Stimulated activated CD4-positive, alpha-beta T cell treated with anti-CD3 and anti-CD28 coated beads, Interleukin-15, amount 100 ng/mL, for 1 hour (primary cell): ENCODE measurements at places on chromosomes 2 and 18.

DNA sequence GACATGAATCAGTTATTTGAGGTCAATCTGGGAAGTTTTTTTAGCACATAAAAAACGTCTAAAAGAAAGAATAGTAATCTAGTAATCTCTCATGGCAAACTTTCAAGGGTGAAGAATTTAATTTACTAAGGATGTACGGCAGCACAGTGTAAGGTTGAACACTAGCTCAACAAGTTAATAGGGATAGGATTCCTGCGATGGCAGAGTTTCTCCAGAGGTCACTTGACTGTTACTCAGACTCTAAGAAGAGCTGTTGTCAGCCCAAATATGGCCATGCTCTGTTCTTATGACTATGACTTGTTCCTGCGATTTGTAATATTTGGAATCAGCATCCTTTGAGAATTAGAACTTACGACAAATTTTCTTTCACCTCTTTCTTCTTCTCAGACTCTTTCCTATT lies 553.3 kb upstream of the TNP1 start:
- DNase-seq: no peak

- no peak for DNase-seq
Measured at GRCh38 chr2:144376926-144377325, 143.0 kb downstream of the ZEB2 start.

DNA sequence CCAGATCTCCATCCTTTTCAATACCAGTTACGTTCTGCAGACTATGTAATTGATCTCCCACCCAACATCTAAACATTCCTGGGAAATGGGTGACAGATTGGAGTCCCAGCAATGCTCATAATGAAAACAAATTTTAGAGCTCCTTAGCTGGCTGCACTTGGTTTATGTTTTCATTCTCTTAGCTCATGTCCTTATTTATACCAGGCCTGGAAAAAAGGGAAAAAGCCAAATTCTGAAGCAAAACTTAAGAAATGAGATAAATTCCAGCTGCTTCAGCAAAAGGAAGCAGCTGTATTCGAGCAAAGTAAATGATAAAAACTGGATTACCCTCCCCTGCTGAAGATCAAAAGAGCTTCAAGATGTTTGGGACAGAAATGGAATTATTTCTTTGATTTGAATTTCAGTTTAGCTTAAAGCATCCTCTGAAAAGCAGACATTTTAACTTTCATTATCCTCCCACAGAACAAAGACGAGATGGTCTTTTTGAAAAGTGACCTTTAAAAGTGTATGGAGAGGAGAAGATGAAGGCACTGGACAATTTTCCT lies 196.5 kb upstream of the THUMPD2 start:
- DNase-seq: no peak

DNA sequence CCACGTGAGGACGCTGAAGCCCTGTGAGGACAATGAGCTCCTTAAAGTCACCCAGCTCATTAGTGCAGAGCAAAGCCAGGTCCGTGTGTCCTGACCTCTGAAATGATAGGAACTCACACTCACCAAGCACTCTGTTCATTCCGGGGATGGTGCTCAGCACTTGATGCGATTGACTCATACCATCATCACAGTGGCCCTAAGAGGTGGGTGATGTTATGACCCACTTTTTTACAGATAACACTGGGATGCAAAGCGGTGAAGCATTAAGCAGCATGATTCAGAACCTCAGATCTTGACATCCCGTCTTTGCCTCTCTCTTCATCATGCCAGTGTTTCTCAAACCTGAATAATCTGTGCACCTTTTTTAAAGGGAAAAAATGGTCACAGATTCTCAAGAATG lies 234.8 kb downstream of the ALPK2 start:
- no peak for DNase-seq

- no peak for DNase-seq
Measured at GRCh38 chr18:40016405-40016804, 1938.6 kb upstream of the PIK3C3 start.

DNA sequence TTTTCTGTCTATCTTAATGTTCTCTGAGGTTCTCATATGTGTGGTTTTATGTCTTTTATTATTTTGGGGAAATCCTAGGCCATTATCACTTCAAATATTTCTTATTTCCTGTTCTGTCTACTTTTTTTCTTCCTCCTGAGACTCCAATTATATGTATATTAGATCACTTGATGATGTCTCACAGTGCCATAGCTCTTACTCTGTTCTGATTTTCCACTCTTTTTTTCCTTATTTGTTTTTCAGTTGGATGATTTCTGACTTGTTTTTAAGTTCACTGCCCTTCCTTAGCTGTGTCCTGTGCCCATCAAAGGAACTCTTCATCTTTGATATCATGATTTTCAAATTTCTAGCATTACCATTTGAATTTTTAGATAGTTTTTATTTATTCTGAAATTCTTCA lies 24.1 kb downstream of the FAM228B start:
- DNase-seq: no peak

DNA sequence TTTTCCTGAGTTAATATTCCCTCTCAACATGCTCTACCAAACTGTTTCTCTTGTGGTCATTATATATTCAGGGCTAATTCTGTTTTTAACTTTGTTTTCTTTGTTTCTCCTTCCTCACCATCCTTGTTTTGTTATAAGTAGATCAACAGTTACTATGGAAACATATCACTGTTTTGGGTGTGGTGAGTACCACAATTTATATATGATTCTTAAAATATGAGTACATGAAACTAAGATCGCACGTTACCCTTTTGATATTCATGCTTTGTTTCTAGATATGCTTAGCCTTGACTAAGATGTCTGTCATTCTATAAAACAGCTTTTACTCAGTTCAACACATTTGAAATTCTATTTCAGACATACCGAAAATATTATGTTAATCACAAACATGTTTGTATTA lies 232.3 kb upstream of the ITGA4 start:
- no peak for DNase-seq

DNA sequence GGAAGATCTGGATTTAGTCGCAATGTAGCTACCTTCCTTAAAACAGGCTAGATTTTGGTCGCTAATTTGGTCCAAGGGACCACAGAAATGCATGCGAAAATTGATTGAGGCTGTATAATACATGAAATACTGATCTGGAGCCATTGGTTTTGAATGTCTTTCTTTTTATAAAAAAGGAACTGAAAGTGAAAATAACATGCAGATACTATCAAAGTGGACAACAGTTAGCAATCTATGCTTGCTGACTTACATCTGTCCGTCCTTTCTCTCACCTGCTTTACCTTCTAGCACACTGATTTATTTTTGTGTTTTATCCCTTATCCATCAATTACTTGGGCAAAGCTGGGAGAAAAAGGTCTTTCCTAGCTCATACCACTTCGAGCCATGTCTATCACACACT lies 1459.8 kb upstream of the ACVR2A start:
- DNase-seq: no peak

GRCh38 chr2:231988179-231988866 lies 26.8 kb downstream of the DIS3L2 start:
- DNase-seq: no peak

DNA sequence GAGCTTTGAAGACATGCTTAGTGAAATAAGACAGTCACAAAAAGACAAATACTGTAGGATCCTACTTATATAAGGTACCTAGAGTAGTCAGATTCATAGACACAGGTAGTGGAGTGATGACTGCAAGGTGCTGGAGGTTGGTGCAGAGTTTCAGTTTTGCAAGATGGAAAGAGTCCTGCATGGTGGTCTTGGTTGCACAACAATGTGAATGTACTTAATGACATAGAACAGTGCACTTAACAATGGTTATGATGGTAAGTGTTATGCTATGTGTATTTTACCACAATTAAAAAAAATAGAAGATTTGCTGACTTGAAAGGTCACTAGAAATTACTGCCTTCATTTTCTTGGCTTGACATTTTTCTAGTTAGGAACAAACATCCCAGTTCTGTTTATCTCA lies 9.5 kb downstream of the CERS6 start:
- DNase-seq: no peak

- DNase-seq: no peak
Measured at GRCh38 chr2:146119586-146119985, 1599.7 kb upstream of the ZEB2 start.

DNA sequence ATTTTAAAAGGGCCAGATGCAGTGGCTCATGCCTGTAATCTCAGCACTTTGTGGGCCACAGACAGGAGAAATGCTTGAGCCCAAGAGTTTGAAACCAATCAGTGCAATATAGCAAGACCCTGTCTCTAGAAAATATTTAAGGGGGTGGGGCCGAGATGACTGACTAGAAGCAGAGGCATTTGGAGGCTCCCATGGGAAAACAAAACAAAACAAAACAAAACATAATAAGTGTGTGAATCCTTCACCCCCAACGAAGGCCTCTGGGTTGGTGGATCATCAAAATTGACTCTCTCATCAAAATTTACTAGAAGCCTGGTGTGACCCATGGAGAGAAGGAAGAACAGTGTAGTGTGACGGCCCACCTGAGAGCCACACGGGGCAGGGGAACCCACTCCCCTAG lies 560.9 kb downstream of the LRP1B start:
- no peak for DNase-seq

DNA sequence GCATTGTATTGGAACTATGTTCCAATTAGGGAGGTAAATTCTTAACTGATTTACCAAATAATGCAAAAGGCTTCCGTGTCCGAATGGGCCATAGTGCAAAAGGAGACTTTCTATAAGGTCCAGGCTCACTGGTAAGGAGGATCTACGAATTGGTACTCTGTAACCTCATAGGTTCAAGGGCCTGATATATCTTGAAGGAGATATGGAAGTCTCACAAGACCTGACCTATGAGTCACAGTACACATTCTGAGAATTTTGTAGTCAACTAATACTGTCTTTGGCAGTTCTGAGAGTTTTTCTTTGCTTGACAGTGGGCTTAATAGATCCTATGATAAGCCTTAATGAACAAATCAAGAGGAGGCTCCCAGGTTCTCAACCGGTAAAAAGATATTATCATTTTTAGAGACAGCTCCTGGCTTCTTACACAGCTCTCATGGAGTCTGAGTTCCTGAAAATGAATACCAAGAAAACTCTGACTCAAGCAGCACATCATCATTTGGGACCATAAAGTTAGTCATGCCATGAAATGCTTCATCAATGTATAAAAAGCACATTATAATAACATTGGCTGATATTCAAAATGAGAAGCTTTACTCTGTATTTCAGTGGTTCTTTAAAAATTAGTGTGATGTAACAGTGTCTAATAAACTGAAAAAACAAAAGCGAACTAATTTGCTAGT lies 1275.2 kb upstream of the CRIM1 start:
- no peak for DNase-seq

- DNase-seq: no peak
Measured at GRCh38 chr2:79716266-79716665, 203.4 kb downstream of the CTNNA2 start.

GRCh38 chr2:111231532-111232252 lies 111.0 kb downstream of the BCL2L11 start:
- DNase-seq: no peak

- DNase-seq: no peak
Measured at GRCh38 chr2:236748801-236749200, 179.2 kb downstream of the ACKR3 start.

DNA sequence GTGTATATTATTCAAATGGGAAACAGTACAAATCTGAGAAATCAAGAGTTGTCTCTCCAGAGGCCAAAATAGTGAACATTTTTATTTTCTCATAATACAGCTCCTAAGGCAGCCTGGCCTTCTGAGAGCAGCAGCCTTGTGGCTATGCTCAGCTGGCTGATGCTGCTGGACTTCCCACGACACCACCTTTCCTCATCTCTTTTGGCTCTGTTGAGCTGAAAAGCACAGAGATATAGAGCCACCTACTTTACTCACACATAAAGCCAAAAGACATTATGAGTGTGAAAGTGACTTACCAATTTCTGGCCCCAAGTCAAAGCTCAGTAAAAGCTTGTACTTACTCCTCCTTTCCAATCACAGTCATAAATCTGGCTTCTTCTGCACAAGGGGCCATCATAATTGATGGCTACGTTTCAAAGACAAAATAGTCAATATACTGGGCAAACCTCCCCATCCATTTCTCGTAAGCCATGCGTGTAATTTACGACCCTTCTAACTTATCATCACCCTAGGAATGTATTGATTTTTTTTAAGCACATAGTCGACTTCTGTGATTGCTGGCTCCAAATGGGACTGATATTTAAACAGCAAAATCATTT lies 18.6 kb upstream of the REG3A start:
- DNase-seq: no peak

GRCh38 chr2:49167131-49167530 lies 12.8 kb upstream of the FSHR start:
- DNase-seq: no peak

DNA sequence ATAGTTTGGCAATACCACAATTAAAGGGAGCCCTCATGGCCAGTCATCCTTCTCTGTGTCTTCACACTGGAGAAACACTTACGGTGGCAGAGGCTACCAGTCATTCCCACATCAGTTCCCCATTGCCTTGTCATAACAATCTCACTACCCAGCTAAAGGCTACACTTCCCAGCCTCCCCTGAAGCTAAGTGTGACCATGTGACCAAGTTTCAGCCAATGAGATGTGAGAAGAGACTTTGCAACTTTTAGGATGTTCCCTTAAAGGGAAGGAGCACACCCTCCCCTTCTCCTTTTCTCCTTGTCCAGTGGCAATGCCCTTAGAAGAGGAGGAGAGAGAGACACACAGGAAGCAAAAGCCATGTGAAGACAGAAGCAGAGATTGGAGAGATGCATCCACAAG lies 89.0 kb upstream of the RAB12 start:
- no peak for DNase-seq

DNA sequence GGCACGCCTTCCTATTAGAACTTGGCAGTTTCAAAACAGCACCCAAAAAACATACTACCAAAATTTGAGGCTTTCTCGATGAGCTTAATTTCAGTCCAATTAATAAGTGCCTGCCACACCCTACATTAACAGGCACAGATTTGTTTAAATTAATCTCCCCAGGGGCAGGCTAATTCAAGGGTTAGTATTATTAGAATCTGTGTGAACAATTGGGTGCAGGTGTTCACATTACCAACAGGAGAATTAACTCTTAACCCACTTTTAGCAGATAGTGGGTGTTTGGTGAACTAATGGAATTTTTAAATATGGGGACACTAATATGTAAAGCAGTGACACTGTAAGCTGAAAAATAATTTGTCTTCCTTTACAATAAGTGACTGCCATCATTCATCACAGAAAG lies 4.1 kb downstream of the MBD2 start:
- no peak for DNase-seq

- peak; percentile 91 for DNase-seq
Measured at GRCh38 chr2:111120253-111121027, at the start of gene BCL2L11. BCL2L11 (plus strand) TSS chr2:111120914; CDS start chr2:111123746, 2,832 bp downstream.

- no peak for DNase-seq
Measured at GRCh38 chr2:221554769-221555493, 17.2 kb downstream of the EPHA4 start.

GRCh38 chr2:64766841-64767669 lies 113.3 kb upstream of the SERTAD2 start:
- no peak for DNase-seq
